ENCODE measurements at places on chromosomes 7 and 10. TPM values are rescaled to one million over a fixed set of nuclear protein-coding genes. Genes with fewer than 3 reads are reported as not detected.
A peak's percentile ranks its signal among the peaks of the same experiment; 100 is the strongest.

The H2BK1 gene
- not detected for total RNA-seq

The HOXA11 gene
- total RNA-seq, result 0.53 TPM

The BAMBI gene
- total RNA-seq, result 165 TPM

The WNT2 gene
- total RNA-seq, result not detected

The GRB10 gene
- total RNA-seq, result 87.2 TPM

The GIMAP1 gene
- total RNA-seq, result not detected

DNA sequence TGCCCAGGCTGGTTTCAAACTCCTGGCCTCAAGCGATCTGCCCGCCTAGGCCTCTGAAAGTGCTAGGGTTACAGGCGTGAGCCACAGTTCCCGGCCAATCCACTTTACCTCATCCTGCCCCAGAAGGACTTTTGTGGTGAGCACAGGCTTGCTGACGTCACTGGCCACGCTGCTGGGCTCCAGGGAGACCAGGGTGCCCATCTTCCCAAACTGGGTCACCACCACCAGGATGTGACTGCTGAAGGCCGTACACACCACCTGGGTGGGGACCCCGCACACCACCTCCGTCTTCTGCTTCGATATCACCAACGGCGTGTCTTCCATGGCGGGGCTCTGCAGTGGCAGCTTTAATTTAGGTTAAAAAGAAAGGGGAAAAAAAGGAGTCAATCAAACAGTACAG, 816 bp downstream of the PSMG3 start:
- DNase-seq, result peak; percentile 28

DNA sequence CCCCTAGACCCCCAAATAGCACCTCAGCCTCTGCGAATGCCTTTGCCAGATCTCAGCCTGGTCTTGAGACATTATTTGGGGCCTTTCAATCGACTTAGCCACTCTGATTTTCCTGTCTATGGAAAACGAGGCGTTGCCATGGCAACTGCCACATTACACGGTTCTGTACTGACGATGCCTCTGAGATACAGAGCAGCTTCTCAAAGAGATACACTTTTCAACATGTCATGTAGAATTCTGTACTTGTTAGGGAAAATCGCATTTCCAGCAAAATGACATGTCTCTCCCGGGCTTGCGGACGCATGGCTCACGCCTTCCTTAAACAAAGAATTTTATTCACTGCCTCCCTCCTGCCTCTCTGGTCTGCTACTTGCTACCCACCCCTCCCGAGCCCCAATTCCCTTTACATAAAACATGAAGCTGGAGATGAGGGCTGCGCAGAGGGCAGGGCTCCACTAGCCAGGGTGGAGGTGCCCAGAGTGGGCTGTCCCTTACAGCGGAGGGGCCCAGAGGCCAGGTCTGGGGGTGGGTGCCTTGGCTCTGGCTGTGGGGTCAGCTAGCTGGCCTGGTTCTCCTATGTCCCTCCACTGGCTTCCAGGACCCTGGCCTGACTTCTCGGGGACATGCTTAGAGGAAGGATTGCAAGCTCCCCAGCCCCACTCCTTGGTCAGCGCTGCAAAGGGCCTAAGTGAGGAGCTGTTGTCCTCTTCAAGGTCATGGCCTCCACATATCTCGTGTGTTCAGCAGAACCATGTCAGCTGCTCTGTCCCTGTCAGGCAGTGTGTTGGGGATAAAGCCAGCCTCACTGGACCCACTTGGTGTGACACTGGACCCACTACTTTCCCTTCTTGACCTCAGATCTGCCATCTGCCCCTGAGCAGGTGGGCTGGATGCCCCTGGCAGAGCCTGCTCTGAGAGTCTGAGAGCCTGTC, 342.5 kb downstream of the RPS24 start:
- DNase-seq, result no peak

DNA sequence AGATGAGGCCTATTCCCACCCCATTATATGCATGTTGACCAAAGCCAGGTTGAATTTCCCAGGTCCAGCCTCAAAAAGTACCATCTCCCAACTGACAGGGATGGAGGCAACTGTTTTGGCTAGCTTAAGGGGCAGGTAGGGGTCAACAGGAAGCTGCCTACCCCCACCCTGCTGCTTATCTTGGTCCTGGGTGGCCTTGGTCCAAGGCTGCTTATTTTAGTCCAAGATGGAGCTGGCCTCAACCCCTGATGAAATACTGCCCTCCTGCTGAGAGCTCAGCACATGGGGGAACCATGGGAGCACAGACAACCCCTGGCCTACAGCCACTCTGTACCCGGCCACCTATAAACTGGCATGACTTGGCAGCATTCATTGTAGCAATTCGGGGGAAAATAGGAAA, 23.1 kb downstream of the MYO1G start:
- no peak for DNase-seq

DNA sequence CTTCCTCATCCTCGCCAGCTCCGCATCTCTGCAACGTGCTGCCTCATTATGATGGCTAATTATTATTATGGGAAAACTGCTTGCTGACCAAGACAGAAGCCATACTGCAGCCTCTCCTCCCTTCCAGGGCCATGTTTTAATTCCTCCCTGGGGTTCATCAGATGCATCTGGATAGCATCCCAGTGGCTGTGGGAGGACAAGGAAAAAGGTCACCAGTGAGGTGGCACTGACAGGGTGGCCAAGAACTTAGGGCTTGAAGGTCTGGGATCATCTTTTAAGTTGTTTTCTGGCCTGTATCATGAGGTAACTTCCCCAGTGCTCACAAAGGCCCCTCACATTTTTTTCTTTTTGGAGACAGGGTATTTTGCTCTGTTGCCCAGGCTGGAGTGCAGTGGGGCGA, 39.6 kb downstream of the KCNH2 start:
- no peak for DNase-seq

- no peak for DNase-seq
These were observed 12.7 kb downstream of the EPHB6 start for GRCh38 chr7:142867398-142868187.

DNA sequence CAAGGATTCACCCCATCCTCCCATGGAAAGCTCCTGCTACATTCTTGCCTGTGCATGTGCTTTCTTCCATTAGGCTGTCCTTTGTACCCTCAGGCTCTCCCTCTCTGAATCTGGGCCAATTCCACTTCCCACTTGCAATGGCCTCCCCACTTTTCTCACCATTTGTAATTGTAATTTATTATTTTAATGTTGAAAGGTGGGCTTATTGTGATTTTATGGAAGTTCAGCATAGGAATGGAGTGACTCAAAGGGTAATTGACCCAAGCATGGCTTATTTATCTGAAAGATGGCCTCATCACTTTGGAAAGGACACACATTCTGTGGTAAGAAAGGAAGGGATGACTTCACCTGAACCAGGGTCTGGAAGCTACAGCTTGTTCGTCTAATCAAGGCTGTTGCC, 46.9 kb upstream of the ORC5 start:
- DNase-seq, result no peak

- DNase-seq, result no peak
These were observed 47.8 kb downstream of the SYPL1 start for GRCh38 chr7:106064316-106064715.

- no peak for DNase-seq
These were observed 55.2 kb downstream of the MAGI2 start for GRCh38 chr7:79398138-79398749.

- no peak for DNase-seq
These were observed 1211.2 kb upstream of the SORCS1 start for GRCh38 chr10:108375691-108376090.

- DNase-seq, result no peak
These were observed 23.7 kb downstream of the CRPPA start for GRCh38 chr7:16397501-16398145.

DNA sequence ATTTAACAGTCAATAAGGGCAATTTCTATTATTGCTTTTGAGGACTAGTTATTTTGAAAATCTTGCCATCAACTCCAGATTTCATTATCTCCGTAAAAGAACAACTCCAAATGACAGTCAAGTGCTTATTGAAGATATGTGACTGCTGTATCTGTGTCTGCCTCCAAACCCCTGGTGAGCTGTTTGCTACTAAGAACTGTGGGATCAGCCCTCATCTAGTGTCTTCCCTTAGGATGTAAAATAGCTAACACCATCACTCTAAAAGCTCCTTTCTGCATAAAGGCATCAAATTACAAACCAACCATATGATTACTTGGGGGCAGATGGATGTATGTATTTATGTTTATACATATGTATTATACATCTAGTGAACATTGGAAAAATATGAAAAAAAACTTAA, 70.8 kb upstream of the SLC13A1 start:
- no peak for DNase-seq

DNA sequence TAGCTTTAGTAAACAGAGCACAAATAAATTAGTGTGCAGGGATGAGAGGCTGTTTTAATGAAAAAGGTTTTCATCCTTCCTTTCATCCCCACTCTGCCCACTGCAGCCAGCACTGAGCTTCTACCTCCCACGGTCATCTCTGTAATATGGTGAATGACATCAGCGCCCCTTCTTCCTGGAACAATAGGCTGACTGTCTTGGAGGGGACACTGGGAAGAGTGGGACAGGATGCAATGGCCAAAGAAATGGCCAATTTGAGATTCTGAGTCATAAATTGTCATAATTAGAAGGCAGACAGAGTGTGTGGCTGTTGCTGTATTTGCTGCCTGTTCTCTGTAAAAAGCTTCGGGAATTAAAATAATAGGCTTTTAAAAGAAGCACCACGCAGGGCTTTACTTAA, 126.7 kb upstream of the CALN1 start:
- no peak for DNase-seq

- no peak for DNase-seq
These were observed 11.0 kb downstream of the GRID1 start for GRCh38 chr10:86355571-86356038.

DNA sequence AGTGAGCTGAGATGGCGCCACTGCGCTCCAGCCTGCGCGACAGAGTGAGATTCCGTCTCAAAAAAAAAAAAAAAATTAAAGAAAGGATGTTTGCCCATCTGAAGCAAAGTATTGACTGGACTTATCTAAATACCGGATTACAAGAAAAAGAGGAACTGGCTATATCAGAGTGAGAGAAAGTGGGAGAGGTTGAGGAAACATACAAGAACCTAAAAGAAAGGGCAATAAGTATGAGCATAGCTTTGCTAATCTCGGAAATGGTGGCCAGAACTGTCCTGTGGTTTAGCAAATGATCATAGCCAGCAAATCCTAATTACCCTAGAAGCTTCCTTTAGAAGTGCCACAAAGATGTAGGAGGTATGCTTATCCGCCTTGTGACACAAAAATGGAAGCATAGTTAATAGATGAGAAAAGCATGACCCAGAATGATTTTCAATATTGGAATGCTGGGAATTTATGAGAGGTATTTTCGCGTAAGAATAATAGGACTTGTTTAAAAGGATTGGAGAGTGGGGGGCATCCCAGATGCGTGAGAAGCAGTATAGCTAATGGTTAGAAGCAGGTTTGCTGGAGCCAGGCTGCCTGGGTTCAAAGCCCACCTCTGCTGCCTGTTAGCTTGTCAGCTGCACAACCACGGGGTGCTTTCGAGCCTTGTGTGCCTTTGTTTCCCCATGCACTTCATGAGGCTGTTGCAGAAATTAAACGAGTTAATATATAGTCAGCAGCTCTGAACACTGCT, 1.2 kb upstream of the GTPBP4 start:
- DNase-seq, result peak; percentile 44

GRCh38 chr10:130461631-130462030, 325.4 kb downstream of the GLRX3 start:
- DNase-seq, result no peak

GRCh38 chr10:43377424-43377883, 6.0 kb downstream of the FXYD4 start:
- peak; percentile 86 for DNase-seq

DNA sequence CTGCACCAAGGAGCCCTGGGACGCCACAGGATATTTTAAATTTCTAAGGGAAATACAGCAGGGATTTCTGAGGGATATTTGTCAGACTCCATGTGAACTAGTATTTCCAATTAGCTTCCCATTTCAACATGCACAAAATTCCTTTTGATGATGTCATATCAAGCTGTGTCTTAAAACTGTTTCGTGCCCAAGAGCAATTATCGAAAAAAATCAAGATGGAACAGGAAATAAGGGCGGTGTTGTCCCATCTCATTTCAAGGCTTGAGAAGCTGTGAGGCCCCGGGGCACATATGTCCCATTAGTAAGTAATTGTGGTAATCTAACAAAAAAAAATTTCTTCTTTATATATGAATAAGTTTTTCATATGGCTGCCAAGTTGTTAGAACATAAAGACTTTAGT, 47.4 kb downstream of the PPP1R17 start:
- no peak for DNase-seq

- DNase-seq, result no peak
These were observed 94.5 kb upstream of the GSDME start for GRCh38 chr7:24851786-24852185.

DNA sequence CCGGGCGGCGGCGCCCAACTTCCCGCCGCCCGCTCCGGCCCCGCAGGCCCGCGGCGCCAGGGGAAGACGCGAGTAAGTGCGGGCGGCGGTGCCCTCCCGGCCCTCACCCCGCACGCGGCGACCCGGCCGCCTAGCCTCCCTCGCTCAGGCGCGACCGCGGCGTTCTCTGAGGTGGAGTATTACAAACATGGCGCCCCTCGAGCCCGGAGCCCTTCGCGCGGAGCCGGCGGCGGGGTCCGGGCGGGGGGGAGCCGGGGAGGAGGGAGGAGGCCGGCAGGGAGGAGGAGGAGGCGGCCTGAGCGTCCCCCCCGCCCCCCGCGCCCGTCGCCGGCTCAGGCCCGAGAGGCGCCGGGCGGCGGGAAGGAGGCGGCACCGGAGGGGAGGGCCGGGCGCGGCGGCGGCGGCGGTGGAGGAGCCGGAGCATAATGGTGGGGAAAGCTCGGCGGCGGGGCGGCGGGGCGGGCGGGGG, at the start of gene ZMYND11:
TSS of gene ZMYND11 (plus strand) at position 324 of the 469 bp plus-strand sequence. CDS start 44,558 bp downstream, outside the sequence.
- peak; percentile 72 for DNase-seq

DNA sequence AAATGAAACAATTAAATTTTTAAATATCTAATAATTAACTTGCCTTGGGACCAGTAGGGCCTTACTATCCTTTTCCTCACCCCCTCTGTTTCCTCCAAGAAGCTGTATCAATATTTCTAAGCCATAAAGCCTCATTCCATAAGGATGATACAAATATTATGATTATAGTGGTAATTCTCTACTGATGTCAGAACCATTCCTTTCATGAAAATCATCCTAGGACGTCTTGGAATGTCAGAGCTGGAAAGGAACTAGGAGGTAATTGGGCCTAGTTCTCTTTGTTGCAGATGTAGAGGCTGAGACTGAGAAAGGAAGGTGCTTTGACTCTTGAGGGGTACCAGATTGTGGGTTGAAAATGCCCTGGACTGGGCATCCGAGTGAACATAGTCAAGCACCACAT, 766.7 kb upstream of the GHITM start:
- DNase-seq, result no peak
